SW 1271 (cell line): ENCODE measurements at places on chromosomes 3 and 15.

GRCh38 chr3:55343486-55344357 is 143.4 kb downstream of the WNT5A start:
- no peak for DNase-seq

- DNase-seq = no peak
These were observed 492.6 kb downstream of the TUSC7 start for GRCh38 chr3:117201901-117202774.

GRCh38 chr3:189944285-189945145 is 176.2 kb downstream of the P3H2 start:
- DNase-seq = no peak

- DNase-seq = no peak
These were observed 86.1 kb upstream of the SERPINI2 start for GRCh38 chr3:167559924-167560323.

DNA sequence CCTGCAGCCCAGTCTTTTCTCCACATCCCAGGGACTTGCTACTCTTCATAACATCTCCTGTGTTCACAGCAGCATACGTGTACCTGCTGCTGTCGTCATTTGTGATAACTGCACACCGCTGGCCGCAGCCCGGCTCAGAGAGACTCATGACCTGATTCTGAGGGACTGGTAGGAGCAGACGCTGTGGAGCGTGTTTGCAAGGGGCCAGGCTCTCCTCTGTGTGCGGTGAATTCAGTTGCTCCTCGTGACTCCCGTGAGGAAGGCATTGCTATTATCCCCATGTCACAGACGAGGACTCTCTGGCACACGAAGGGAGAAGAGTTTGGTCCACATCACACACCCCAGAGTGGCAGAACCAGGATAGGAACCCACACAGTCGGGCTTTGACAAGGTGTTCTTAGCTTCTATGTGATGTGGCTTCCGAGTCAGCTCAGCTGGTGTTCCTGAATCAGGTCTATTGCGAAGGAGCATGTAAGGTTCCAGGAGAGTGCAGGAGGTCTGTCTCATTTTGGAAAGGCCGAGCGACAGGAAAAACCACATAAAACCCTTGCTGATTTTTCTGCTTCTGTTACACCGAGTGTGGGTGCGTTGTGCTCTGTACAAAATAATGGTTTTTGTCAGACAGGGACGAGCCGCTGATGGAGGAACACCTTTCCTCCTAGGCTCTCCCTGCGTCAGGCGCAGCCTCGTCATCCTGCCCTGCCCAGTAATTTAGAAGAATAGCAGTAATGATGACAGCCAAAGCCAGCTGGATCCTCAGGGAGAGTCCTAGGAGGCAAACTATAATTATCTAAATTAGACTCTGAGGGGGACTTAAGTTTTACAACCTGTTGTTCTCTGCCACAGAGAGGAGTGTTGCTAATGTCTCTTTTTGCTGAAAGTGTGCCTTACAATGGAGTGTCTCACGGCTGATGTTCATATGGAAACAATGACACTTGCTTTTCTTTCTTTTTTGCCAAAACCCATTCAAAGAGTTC is 157.5 kb upstream of the RGMA start:
- no peak for DNase-seq

DNA sequence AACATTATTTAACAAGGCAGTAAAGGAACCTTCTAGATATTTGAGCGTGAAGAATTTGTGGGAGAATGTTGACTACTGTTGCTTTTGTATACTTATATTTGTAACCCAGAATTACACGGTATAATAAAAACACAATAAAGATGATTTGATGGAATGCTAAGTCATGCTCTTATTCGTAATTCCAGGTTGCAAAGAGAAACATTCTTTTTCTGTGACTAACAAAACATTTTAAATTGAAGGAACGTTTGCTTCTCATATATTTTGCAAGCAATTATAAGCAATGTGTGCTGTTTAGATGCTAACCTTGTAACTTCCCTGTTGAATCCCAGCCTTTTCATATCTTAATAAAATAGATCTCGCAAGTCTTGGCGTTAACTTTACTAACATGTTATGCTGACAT is 124.4 kb upstream of the CGNL1 start:
- no peak for DNase-seq

- DNase-seq = peak; percentile 84
These were observed 16.8 kb upstream of the SMAD3 start for GRCh38 chr15:67048281-67049279.
